Daoy (cell line): ENCODE measurements at places on chromosomes 2 and 18. TPM values are rescaled to one million over a fixed set of nuclear protein-coding genes. Genes with fewer than 3 reads are reported as not detected.

GRCh38 chr2:62811086-62811485 lies 105.6 kb downstream of the EHBP1 start:
- no peak for DNase-seq

- no peak for DNase-seq
Measured at GRCh38 chr2:22290302-22290701, 1094.7 kb upstream of the KLHL29 start.

GRCh38 chr18:34802959-34803358 lies 92.9 kb downstream of the DTNA start:
- no peak for DNase-seq

GRCh38 chr2:26845021-26845420 lies 2.9 kb upstream of the DPYSL5 start:
- DNase-seq: no peak

- no peak for DNase-seq
Measured at GRCh38 chr18:56487801-56488200, 150.6 kb downstream of the TXNL1 start.

GRCh38 chr2:222572264-222572721 lies 83.6 kb downstream of the FARSB start:
- no peak for DNase-seq

- DNase-seq: no peak
Measured at GRCh38 chr2:127053731-127054603, 53.0 kb downstream of the BIN1 start.

DNA sequence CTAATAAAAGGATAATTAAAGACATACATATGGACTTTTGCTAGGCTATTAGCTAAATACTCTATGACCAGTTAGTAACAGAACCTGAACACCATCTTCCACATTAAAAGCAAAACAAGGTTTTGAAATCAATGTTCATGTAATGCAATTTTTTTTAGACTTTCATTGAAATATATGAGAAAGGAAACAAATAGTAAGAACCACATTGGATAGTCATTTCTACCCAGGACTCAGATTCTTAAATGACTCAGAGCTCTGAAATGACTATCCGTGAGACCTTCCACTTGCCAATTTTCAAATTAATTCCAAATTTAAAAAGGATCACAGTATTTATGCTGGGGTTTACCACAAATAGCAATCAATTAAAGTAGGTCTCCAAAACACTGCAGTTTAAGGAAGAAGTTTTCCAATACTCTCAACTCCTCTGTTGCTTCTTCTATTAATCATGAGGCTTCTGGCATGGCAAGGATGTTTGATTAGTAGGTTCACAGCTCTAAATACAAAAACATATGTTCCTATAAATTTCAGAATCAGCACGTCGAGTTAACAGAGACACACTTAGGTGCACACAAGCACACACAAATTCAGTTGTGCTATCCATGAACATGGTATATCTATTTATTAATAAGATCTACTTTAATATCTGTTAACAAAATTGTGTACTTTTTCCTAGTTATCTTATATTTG lies 841.0 kb downstream of the RNF144A start:
- DNase-seq: no peak

GRCh38 chr18:34098109-34098508 lies 126.6 kb downstream of the NOL4 start:
- DNase-seq: no peak

DNA sequence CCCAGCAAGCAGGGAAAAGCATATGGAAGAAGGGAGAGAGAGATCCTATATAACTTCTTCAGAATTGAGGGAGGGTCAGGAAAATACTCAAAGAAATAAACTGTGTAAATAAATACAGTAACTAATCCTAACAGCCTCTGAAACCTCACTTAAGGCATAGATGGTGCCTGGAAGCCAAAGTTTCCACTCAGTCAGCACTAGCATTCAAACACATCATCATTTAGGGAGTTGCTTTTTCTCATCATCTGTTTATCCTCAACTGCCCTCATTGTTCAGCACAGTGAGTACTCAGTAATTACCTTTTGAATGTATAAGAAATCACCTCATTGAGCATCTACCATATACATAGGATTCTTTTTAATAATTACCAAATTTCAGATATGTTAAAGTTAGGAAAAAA lies 262.9 kb downstream of the C1D start:
- DNase-seq: no peak

- peak; percentile 24 for DNase-seq
Measured at GRCh38 chr2:128069769-128070168, 21.2 kb upstream of the UGGT1 start.

DNA sequence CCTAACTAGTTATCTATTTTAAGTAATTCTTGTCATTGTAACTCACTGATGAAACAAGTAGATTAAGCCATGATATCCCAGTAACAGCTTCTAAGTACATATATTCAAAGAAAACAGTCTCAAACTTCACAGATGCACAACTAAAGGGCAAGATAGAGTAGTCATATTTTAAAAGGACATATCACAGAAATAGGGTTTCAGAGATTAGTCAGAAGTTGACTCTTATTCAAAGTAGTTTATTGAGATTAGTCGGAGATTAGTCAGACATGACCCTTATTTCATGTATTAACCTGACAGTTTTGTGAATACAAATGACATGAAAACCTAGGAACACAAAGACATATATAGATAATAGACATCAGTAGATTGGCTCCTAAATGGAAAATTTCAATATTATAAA lies 15.9 kb upstream of the CHAC2 start:
- no peak for DNase-seq

DNA sequence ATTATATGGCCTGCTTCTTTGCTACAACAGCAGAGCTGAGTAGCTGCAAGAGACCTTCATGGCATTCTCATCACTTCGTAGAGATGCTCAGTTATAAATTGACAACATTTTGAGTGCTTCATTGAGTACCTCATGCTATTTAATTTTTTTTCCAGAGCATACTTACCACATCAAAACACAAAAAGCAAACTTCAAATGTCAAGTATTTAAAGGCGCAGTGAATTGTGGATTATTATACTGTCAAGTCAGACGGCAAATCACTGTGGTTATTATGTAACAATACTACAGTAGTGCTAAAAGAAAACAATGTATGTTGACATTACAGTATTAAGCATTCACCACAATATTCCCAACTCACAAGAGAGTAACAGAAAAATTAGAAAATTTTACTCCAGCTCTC lies 12.5 kb downstream of the ZC3H8 start:
- DNase-seq: no peak

- DNase-seq: no peak
Measured at GRCh38 chr18:60372132-60372531, 443 bp downstream of the MC4R start.

DNA sequence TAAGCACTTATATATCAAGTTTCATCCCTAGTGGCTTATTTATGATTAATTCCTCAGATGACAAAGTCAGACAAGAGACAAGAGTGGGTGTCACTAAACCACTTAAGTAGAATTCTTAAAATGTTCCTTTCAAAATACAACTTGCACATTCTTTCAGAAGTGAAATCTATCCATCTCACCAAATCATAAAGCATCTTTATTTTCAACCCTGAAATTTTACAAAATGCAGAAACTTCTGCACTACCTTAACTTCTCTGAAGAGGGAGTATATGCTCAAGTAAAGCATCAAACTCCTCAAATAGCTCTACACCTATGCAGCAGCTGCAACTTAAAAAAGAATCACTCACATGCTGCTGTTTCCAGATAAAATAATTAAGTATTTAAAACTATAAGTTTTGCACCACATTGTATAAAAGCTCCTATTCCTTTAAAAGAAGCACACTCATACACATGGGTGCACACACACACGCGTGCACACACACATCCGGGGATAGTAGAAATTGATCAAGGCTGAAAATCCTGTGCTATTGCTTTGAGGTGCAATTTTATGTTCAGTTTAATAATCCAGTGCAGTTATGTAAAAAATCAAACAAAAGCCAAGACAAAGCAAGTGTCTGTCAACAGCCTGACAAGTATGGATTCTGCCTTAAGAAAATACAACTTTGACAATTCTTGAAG lies 244.5 kb downstream of the TCF4 start:
- DNase-seq: no peak

DNA sequence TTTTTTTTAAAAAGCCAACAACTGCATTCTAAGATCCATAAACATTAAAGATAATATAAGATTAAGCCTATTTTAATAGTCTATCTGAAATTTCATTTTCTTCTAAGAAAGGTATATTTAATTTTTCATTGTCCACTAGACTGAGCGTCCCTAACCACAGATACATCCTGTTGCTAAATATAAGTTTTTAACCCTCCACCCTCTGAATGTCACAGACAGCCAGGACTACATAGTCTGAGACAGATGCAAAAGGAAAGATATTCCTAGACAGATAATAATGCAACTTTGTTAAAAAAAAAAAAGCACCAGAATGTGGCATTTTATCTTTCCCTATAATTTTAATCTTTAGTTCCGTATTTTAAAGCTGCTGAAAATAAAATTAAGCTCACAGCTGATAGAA lies 114.6 kb downstream of the ZEB2 start:
- no peak for DNase-seq

- DNase-seq: no peak
Measured at GRCh38 chr2:12862541-12862940, 145.8 kb downstream of the TRIB2 start.

CDH2 gene
- 86.1 and 90.6 TPM in 2 replicates for total RNA-seq

WNT10A gene
- 0.11 and 0.12 TPM in 2 replicates for total RNA-seq

OTOS gene
- 0.34 TPM in 1 of 2 replicates, not detected in the other for total RNA-seq

GLI2 gene
- 4.2 and 45.6 TPM in 2 replicates for total RNA-seq
